ENCODE measurements at places on chromosomes 11 and 22. TPM values are rescaled to one million over a fixed set of nuclear protein-coding genes. Genes with fewer than 3 reads are reported as not detected.

DNAJB13 gene
- 1.3 TPM for total RNA-seq

BTG4 gene
- not detected for total RNA-seq

DGCR8 gene
- total RNA-seq: 75.1 TPM

BATF2 gene
- not detected for total RNA-seq

LINC01488 gene
- total RNA-seq: not detected

SAA4 gene
- not detected for total RNA-seq

RASD2 gene
- 0.94 TPM for total RNA-seq

KRTAP5-8 gene
- total RNA-seq: not detected

C1QTNF5 gene
- 1.6 TPM for total RNA-seq

SCGB2A2 gene
- not detected for total RNA-seq

RCOR2 gene
- total RNA-seq: 16.0 TPM

C11orf87 gene
- total RNA-seq: 25.4 TPM

SMTN gene
- 14.1 TPM for total RNA-seq

VWCE gene
- total RNA-seq: 7.2 TPM

MYBPC3 gene
- not detected for total RNA-seq

CNGA4 gene
- 0.63 TPM for total RNA-seq

ZNF214 gene
- 17.8 TPM for total RNA-seq

OR56B4 gene
- not detected for total RNA-seq

POLA2 gene
- total RNA-seq: 4.7 TPM

C11orf58 gene
- total RNA-seq: 271 TPM

CHST1 gene
- total RNA-seq: 15.3 TPM

MUC5AC gene
- not detected for total RNA-seq

OLFML1 gene
- total RNA-seq: 0.94 TPM

CCDC88B gene
- total RNA-seq: 1.6 TPM

SBF1 gene
- 131 TPM for total RNA-seq

PANX3 gene
- total RNA-seq: not detected

MYRF gene
- 2.8 TPM for total RNA-seq

TREH gene
- total RNA-seq: not detected

DERL3 gene
- 2.2 TPM for total RNA-seq

KBTBD4 gene
- total RNA-seq: 33.5 TPM

CDC42EP1 gene
- total RNA-seq: 2.5 TPM

HEPHL1 gene
- total RNA-seq: not detected

DDX25 gene
- total RNA-seq: 23.2 TPM

OR52I1 gene
- not detected for total RNA-seq

MADD gene
- total RNA-seq: 104 TPM

SLC22A9 gene
- not detected for total RNA-seq

ZP1 gene
- not detected for total RNA-seq

RAB38 gene
- 0.63 TPM for total RNA-seq

GCAT gene
- total RNA-seq: 7.5 TPM

C11orf16 gene
- total RNA-seq: not detected

MRGPRX3 gene
- total RNA-seq: not detected

MCAM gene
- total RNA-seq: 12.8 TPM

OR52I2 gene
- not detected for total RNA-seq

UCP2 gene
- 12.8 TPM for total RNA-seq

MIF gene
- 82.9 TPM for total RNA-seq

PGA4 gene
- not detected for total RNA-seq

NRXN2 gene
- 315 TPM for total RNA-seq

OR52E8 gene
- total RNA-seq: 0.63 TPM

CCDC73 gene
- not detected for total RNA-seq
